WTC11 (cell line): ENCODE measurements at places on chromosomes 7 and 10. TPM values are rescaled to one million over a fixed set of nuclear protein-coding genes. Genes with fewer than 3 reads are reported as not detected.

DNA sequence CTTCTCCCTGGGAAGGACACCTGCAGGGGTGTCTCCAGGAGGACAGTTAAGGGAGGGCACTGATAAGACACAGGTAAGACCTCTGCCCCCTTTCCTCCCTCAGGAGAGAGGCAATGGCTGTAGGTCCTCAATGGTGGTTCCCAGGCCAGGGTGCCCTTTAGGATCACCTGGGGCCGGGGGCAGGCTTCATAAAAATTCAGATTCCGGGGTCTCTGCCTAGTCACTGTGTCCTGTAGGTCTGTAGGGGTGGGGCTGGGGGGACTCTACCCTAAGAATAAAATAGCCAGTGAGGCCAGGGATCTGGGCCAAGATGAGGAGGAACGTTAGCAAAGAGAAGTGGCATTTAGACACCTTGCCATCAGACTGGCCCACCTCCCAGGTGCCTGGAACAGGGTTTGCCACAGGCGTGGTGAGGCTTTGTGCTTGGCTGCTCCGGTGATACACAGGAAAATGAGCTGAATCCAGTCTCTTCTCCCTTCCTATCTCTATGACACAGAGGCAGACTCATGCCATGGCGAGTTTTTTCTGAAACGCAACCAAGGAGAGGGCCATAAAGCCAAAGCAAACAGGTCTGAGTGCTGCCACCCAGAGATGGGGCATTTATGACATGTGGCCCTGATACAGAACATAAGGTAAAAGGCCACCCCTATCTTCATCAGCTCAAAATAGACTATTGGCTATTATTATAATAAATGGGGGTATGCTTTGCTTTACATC, 52.6 kb downstream of the SH3PXD2A start:
- H3K36me3 ChIP-seq, result peaks cover 8% of the 10 kb centered on the region; the same call in 1 of the 2 replicates
- H3K4me1 ChIP-seq, result peaks cover 32% of the 10 kb centered on the region
- no peak overlapping the region for H3K4me3 ChIP-seq
- no peak for DNase-seq

The ENTPD1 gene
- total RNA-seq, result 1.9 to 2.8 TPM (median 2.3 TPM) in 3 replicates

- no peak for DNase-seq
- no peaks in the 10 kb centered on the region; the same call in 1 of the 2 replicates for H3K27me3 ChIP-seq
- H3K4me3 ChIP-seq, result no peak overlapping the region
Measured at GRCh38 chr10:15251791-15252380, 83.4 kb upstream of the NMT2 start.

- H3K27me3 ChIP-seq, result no peaks in the 10 kb centered on the region
- H3K36me3 ChIP-seq, result peaks cover 43% of the 10 kb centered on the region
- no peak for DNase-seq
- H3K4me1 ChIP-seq, result no peaks in the 10 kb centered on the region
Measured at GRCh38 chr7:99003419-99003818, 125.1 kb downstream of the TRRAP start.

- no peaks in the 10 kb centered on the region for H3K27me3 ChIP-seq
- H3K4me3 ChIP-seq, result no peak overlapping the region
- H3K4me1 ChIP-seq, result no peaks in the 10 kb centered on the region
- H3K27ac ChIP-seq, result no peak overlapping the region
- H3K36me3 ChIP-seq, result peaks cover 74% of the 10 kb centered on the region
- no peak for DNase-seq
Measured at GRCh38 chr7:158648787-158649186, 55.8 kb downstream of the NCAPG2 start.

DNA sequence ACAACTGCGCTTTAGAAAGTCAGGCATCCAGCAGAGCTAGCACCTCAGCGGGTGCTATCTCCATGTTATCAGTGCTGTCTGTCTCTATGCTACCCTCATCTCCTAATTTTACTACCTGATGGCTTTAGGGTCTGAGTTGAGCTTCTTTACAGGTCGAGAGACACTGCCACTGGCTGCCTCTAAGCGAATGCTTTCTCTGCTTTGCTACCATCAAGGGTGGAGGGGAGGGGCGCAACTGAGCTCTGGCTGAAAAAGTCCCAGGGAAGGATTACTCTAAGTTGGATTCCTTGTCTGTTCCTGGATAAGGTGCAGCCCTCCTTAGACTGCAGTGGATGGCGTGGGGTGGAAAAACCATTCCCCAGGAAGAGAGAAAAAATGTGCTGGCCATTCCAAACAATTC, 105.7 kb downstream of the CDK14 start:
- peaks cover 3% of the 10 kb centered on the region for H3K36me3 ChIP-seq
- no peaks in the 10 kb centered on the region for H3K27me3 ChIP-seq
- H3K27ac ChIP-seq, result no peak overlapping the region
- peak; percentile 34 for DNase-seq
- peaks cover 29% of the 10 kb centered on the region for H3K4me1 ChIP-seq

DNA sequence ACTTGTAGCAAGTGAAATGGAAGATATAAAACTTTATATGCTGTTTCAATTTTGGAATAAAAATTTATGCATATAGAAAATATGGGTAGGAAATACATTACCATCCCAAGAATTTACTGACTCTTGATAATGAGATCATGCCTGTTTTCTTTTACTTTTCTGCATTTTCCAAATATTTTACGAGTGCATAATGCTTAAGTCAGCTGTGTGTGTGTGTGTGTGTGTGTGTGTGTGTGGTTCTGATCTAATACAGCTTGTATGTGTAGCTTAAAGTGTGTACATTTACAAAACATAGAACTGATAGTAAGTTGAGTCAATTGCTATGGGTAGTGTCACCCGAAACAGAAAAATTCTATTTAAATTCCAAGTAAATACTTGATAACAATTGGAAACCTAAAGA, 315.9 kb upstream of the LRRN3 start:
- H3K4me1 ChIP-seq, result 0 out of 2 replicates have a peak, but pooled peaks cover 6% of the 10 kb centered on the region
- H3K27ac ChIP-seq, result no peak overlapping the region
- H3K36me3 ChIP-seq, result no peaks in the 10 kb centered on the region
- DNase-seq, result no peak

DNA sequence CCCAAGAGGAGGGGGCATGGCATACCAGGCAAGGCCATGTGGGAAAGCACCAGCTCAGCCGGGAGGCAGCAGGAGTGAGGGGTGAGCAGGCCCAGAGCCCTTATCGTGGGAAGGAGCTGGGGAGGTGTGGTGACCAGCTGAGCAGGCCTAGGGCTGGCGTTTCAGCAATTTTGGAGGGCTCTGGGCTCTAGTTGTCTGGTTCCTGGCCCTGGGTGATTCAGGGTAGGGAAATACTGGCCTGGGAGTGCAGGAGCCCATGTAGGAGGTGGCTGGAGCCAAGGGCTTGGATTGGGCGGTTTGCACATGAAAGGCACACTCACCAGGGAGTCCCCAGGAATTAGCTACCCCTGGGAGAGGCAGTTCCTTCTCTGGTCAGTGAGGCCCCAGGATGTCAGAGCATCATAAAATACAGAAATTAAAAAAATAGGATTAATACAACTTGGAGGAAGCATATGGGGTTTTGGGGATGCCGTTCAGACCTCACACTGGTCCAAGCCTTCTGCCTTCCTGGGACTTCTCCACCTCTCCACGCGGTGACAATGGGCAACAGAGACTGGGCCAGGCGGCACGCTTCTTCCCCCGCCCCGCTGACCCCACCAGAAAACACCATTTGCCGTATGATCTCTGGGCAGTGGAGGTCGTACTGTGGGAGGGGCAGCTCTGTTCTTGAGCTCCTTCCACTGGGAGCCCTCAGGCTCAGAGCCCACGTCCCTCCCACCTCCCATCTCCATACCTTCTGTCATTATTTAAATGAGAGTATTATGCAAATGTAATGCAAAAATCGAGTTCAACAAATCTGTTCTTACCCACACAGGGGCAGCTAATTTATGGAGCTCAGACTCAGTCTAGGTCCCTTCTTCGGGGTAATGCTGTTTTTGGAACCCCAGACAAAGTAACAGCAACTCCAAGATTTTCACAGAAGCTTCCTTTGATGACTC, 133.0 kb upstream of the FAM20C start:
- peak; percentile 38 for DNase-seq
- H3K4me1 ChIP-seq, result peaks cover 45% of the 10 kb centered on the region
- no peak overlapping the region for H3K4me3 ChIP-seq
- no peaks in the 10 kb centered on the region for H3K36me3 ChIP-seq
- no peaks in the 10 kb centered on the region for H3K27me3 ChIP-seq

The KIAA1549 gene
- total RNA-seq, result 16.3 to 18.7 TPM (median 17.2 TPM) in 3 replicates

DNA sequence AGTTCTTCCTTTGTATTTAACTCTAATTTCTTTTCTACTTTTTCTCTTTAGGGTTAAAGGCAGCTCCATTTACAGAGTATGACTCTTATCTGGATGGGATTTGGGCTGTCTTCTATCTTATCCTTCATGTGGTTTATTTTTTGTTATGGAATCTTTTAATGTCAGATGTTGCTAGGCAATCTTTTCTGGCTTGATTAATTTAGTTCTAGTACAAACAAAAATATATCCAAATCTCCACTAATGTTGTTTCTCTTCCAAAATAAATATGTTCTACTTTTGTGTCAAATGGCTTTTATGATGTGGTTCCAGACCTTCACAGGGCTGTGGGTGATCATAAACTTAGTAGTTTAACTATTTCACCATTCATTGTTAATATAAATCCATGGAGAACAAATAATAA, 246.9 kb downstream of the AHR start:
- H3K36me3 ChIP-seq, result no peaks in the 10 kb centered on the region
- DNase-seq, result no peak
- H3K27ac ChIP-seq, result no peak overlapping the region
- no peak overlapping the region for H3K4me3 ChIP-seq

- no peaks in the 10 kb centered on the region for H3K27me3 ChIP-seq
- no peak overlapping the region for H3K4me3 ChIP-seq
- no peak overlapping the region for H3K27ac ChIP-seq
- peaks cover 30% of the 10 kb centered on the region for H3K36me3 ChIP-seq
- peaks cover 3% of the 10 kb centered on the region; the same call in 1 of the 2 replicates for H3K4me1 ChIP-seq
Measured at GRCh38 chr7:123415625-123416024, 118.8 kb downstream of the IQUB start.

GRCh38 chr10:89281606-89282395, 20.0 kb upstream of the IFIT2 start:
- H3K4me3 ChIP-seq, result no peak overlapping the region
- no peak for DNase-seq
- peaks cover 18% of the 10 kb centered on the region for H3K36me3 ChIP-seq
- H3K4me1 ChIP-seq, result peaks cover 23% of the 10 kb centered on the region

The SAMD9 gene
- 0.11 to 0.14 TPM (median 0.11 TPM) in 3 replicates for total RNA-seq

The IMMP2L gene
- total RNA-seq, result 13.6 to 15.9 TPM (median 13.8 TPM) in 3 replicates

DNA sequence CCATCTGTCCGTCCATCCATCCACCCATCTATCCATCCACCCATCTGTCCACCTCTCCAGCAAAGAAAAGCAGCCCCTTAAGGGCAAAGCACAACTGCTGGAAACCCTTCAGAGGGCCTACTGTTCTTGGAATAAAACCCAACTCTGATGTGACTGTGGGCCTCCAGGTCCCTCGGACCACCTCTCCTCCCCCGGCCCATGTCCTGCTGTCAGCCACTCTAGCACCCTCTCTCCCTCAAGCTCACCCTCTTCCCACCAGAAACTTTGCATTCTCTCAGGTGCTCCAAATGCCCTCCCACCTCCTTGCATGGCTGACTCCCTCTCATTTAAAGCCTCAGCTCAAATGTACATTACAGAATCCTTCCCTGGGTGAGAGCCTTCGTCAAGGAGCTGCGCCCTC, 110.3 kb downstream of the ARHGAP22 start:
- H3K4me3 ChIP-seq, result no peak overlapping the region
- H3K27ac ChIP-seq, result peak overlapping the region; percentile 45
- H3K4me1 ChIP-seq, result peaks cover 13% of the 10 kb centered on the region
- no peaks in the 10 kb centered on the region for H3K27me3 ChIP-seq
- H3K36me3 ChIP-seq, result no peaks in the 10 kb centered on the region

DNA sequence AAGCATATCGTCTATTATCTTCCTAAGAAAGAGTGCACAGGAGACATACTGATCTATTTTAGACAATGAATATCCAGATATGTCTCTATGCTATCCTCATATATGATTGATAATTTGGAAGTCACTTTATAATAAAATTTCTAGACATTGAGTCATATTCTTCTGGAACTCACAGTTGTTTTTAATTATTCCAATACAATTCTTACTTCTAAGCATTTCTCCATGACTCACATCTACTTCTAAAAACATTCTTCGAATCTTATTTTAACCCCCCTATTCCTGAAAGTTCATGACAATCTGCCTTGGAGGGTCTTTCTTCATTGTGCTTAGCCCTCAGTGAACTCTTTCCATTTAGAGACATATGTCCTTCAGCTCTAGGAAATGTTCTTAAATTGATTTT, 368.1 kb downstream of the MDFIC start:
- H3K4me3 ChIP-seq, result no peak overlapping the region
- no peak overlapping the region for H3K27ac ChIP-seq
- H3K36me3 ChIP-seq, result no peaks in the 10 kb centered on the region
